ENCODE measurements at places on chromosomes 3 and 15.

DNA sequence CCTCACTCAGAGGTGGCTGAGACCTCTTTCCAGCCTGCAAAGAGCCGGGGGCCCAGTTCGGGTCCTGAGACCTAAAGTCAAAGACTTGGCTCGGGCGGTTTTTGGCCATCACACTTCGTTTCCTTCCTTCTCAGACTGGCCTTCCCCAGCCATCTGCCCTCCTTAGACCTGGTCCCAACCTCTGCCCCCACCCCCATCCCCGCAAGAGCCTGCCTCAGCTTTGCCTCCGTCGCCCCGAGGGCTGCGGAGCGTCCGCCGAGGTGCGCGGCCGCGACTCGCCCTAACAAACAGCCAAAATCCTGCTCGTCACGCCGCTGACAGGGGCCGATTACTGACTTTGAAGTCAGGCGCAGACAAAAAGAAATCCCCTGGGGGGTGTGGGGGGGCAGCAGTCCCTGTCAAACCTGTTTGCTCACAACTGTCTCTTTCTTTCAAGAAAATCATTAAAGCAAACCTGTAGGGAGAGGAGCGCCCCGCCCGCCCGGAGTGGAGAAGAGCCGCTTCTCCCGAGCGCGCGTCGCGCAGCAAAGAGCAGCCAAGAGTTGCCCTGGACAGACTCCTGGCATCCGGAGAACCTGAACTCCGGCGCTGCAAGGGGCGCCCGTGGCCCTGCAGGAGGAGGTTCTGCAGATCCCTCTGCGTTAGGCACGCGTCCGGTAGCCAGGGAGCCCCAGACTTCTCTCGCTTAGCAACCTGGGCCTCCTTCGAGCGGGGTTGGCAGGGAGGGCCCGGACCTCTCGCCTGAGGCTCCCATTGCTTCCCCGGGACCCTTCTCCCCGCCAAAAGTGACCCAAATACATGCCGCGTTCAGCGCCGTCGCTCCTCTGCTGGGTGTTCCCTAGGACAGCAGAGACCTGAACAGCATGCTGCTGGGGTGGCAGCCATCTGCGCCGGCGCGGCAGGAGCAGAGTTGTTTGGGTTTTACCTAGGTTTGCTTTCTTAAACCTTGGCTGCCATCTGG lies 4.5 kb downstream of the SOX14 start:
- DNase-seq, result no peak

DNA sequence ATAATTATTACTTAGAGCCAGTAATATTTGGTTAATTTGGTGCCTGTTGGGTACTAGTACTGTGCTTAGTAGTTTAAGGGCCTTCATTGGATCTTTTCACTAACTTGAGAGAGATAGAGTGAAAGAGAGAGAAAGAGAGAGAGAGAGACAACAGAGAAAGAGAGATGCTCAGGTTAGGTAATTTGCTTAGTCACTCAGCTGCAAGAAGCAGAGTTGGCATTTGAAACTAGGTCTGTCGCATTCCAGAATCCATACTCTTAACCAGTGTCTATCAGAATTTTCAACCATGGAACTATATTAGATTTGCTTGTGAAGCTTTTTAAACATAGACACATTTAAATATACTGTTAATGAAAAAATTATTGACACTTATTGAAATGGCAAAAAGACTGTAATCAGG lies 31.1 kb upstream of the NUDT16 start:
- DNase-seq, result no peak

DNA sequence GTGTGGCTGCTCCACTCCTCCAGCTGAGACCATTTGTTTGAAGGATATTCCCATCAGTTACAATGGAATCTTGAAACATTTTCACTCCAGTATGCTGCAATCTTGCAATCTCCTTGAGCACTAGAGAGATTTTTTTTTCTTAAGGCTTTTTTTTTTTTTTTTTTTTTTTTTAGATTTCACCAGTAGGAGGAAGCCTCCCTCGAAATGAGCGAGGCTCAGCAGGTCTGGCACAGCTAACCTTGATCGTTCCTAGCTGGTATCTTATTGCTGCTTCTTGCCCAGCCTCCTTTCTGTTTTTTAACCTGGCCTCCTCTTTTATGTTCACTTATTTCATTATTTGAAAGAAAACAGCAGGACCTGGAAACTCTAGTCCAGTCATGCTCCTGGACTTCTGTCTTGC lies 48.1 kb downstream of the RAP2B start:
- no peak for DNase-seq

DNA sequence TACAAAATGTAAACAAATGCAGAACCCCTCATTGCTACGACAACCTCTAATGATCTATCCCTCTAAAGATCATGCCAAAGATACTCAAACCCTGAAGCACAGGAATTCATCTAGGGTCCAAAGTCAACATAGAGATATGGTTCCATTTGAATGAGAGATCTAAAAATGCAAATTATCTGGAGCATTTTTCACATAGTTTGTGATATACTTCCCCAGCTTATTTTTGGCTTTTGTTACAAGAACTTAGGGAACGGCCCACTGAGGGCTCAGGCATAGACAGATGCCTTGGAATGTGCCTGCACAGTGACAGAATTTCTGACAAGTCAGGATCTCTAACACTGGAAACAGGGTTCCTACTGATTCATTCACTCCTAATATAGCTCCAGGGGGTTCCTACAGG lies 258.9 kb upstream of the THBS1 start:
- no peak for DNase-seq

- no peak for DNase-seq
These were observed 97.7 kb downstream of the GAP43 start for GRCh38 chr3:115720983-115721382.

Measured in activated CD4-positive, alpha-beta T cell treated with anti-CD3 and anti-CD28 coated beads, Interleukin-2, Interleukin-6, amounts not matched to agents 100 ng/mL and 50 ng/mL, durations not matched to agents 16 hours and 8 hours (primary cell).